ENCODE measurements at places on chromosomes 2 and 18. TPM values are rescaled to one million over a fixed set of nuclear protein-coding genes. Genes with fewer than 3 reads are reported as not detected.
A peak's percentile ranks its signal among the peaks of the same experiment; 100 is the strongest.

- no peak for DNase-seq
Measured at GRCh38 chr18:10544093-10544748, 18.4 kb downstream of the NAPG start.

Gene ITGB6
- polyA plus RNA-seq = 0.02 TPM

DNA sequence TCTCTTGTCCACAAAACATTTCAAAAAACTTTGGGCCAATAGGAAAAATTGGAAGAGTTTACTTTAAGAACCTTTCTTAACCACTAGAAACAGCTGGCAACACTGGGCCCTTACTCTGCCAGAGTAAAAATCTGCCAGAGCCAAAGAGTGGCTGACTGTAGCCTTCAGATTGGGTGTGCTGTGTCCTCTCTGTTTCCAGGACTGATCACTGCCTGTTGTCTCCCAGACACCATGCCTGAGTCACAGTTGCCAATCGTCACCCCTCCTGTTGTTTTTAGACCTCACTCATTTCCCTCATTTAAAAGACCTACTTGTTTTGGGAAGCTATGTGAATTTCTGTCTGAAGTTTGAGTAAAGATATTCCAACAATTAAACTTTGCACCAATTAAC, 159.1 kb downstream of the PPP1R1C start:
- no peak for DNase-seq

Gene SRD5A2
- not detected for polyA plus RNA-seq

DNA sequence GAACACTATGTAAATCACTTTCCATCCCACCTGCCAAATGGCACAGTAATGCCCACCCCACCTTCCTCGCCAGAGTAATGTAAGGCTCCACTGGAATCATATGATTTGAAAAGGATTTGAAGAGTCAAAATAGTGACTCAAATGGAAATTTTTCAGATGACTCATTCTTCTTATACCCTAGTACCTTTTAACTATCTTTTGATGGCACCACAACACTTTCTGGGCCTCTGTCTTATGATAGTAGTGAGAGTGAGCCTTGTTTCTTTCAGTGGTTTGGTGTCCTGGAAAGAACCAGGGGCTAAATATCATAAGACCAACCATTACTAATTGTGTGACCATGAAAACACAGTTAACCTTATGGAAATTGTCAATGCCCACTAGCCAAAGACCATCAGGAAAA, 235.4 kb upstream of the SLC14A2 start:
- no peak for DNase-seq

DNA sequence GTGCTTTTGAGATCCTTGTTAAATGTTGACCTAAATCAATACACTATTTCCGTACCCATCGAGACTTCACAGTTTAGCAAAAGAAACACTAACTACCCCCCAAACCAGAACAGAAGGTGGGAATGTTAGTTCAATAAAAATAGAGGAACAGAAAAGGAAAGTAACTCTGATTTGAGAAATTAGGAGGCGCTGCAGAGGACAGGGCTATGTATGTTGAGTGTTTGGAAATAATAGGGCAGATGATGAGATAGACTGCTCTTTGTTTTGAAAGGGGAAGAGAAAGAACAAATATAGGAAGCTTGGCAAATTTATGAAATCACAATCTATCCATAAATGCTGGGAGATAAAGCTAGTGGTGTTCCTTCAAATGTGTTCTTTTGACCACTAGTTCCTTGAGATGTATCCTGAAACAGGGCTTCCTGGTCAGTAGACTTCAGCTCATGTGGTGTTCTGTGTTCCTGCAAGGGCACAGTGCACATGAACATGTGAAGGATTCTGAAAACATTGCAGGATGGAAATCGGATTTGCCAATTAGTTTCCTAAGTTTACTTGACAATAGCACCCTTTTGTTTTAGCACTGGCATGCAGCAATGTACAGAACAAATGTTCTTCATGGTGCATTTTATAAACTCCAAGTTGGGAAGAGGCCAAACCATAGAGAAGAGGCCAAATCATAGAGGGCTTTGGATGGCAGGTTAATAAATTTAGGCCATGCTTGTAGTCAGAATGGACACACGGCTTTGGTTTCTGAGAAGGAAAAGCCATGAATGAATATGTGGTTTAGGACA, 39.8 kb downstream of the RHBDD1 start:
- no peak for DNase-seq

Gene IL36RN
- not detected for polyA plus RNA-seq

DNA sequence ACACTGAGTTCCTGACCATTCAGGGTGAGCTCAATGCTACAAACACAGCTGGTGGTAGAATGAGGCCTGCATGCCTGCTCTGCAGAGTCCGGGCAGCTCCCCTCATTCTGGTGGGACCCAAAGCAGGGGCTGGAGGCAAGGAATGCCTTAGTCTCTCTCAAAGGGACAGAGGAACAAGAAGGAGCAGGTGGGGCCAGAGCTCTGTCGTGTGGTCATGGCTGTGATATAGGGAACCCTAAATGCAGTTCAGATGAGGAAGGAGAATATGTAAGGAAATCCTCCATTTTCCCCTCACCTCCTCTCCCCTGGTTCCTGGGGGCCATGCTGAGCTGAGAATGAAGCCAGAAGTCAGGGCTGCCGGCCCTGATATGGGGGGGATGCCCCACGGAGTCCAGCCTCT, 334.3 kb downstream of the CYP26B1 start:
- DNase-seq = no peak

Gene ALPI
- polyA plus RNA-seq = not detected

GRCh38 chr2:29775937-29776336, 145.4 kb downstream of the ALK start:
- DNase-seq = no peak

Gene CRYGC
- polyA plus RNA-seq = not detected

GRCh38 chr2:119231975-119232665, 8.5 kb downstream of the STEAP3 start:
- no peak for DNase-seq

DNA sequence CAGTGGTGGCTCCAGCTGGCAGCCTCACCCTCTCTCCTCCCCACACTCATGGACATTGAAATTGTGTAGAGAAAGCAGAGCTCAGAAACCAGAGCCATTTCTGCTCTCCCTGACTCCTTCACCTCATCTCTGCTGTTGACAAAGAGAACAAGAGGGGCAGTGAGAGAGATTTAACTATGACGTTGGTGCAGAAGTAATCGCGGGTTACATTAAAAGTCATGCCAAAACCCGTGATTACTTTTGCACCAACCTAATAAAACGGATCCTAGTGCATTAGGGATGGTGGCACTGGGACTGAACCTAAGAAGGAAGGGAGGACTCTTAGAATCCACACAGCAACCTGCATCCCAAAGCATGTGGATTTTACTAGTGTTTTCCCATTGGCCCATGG, 113.3 kb upstream of the CDC42EP3 start:
- DNase-seq = no peak

Gene MEP1B
- not detected for polyA plus RNA-seq

Gene HOXD8
- polyA plus RNA-seq = 15.7 TPM

Gene TTLL4
- 12.0 TPM for polyA plus RNA-seq

GRCh38 chr18:27862041-27862682, 314.8 kb downstream of the CDH2 start:
- no peak for DNase-seq

Gene ERBB4
- polyA plus RNA-seq = under 0.01 TPM

Gene RNF125
- polyA plus RNA-seq = 1.8 TPM

- DNase-seq = no peak
Measured at GRCh38 chr2:218465987-218466633, 47.2 kb downstream of the VIL1 start.

DNA sequence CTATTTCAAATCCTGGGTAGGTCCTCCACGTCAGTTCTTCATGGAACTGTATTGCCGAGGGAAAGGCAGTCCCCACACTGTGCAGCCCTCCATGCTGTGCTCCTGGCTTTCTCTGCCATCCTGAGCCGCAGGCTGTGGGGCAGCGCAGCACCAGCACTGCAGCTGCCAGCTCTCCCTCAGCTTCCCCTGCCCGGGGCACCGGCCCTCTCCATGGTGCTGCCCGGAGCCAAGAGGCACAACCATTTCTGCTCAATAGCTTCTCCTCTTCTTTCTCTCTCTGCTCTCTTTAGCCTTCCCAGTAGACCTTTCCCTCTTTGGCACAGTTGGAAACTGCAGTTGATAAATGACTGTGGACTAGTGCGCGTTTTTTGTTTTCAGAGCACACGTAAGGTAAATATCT, 12.1 kb downstream of the ANKRD23 start:
- DNase-seq = no peak

Gene DNAJC5G
- polyA plus RNA-seq = not detected

DNA sequence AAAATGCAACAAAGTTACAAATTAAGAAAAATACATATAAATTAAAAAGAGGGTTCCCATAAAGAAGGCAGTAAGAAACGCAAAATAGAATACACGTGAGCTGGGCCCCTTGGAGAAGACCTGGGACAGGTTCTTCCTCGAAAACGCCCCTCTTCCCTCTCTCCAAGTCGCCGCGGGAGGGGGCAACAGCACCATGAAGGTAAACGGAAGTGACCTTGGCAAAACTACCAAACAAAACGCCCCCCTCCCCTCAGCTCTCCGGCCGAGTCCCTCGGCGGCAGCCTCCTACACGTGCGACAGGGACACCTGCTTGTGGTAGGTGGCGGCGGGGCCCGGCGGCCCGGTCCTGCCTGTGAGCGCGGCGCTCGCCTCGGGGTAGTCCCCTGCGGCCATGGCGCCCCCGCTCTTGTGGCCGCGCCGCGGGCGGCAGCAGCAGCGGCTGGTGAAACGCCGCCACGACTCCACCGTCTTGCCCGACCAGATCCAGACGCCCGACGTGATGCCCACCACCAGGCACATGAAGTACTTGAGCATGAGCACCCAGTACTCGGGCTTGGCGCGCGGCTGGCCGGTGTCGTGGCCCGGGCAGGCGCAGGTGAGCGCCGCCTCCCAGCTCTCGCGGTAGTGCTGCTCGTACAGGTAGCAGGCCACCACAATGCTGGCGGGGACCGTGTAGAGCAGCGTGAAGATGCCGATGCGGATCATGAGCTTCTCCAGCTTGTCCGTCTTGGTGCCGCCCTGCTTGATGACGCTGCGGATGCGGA, 2.8 kb downstream of the FZD5 start:
- peak; percentile 82 for DNase-seq

All from spleen (tissue), 13 donors.